ENCODE measurements at places on chromosomes 5 and 9.

GRCh38 chr9:109171926-109172325, 4.9 kb upstream of the FRRS1L start:
- DNase-seq, result no peak

GRCh38 chr9:102434545-102434944, 560.6 kb upstream of the CYLC2 start:
- no peak for DNase-seq

- no peak for DNase-seq
Measured at GRCh38 chr5:157130925-157131324, 11.7 kb downstream of the MED7 start.

DNA sequence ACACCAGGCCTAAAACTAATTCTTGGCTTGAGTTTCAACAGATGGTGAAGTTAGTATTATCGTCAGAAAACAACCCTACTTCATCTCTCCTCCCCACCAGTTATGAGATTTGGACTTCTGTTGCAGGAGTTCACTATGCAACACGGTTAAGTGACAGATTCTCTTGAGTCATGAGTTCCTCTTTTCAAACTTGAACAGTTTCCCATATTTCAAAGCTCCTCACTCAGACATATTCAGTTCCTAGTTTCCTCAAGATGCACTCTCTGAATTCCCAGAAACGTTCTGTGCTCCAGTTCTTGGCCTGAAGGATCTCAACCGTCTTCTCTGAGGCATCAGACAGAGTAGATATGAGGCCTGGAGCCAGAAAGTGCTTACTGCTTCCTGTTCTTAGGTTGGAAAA, 7.3 kb upstream of the PTGER4 start:
- DNase-seq, result peak; percentile 66

- DNase-seq, result no peak
Measured at GRCh38 chr5:21802100-21802499, 1051.0 kb downstream of the CDH12 start.

- DNase-seq, result peak; percentile 85
Measured at GRCh38 chr9:70639853-70640814, 225.7 kb upstream of the KLF9 start.

DNA sequence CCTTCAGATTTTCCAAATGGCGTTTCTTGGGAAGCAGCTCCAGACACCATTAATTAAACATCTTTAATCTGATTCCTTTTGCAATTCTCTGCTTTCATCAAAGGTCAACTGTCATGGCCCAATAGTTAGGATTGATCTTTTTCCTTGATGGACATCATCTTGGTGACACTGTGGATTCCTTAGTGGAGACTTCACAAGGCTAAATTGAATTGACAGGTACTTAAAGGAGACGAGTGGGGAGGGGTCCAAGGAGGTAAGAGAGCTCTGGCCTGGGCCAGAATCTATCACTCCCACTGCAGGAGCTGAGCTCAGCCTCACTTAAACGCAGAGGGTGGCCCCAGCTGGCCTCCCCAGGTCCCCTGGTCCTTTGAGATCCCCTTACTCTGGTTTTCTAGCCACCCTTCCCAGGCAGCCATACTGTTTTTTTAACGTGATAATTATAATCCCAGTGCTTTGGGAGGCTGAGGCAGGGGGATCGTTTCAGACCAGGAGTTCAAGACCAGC, 9.9 kb upstream of the HMCN2 start:
- no peak for DNase-seq

DNA sequence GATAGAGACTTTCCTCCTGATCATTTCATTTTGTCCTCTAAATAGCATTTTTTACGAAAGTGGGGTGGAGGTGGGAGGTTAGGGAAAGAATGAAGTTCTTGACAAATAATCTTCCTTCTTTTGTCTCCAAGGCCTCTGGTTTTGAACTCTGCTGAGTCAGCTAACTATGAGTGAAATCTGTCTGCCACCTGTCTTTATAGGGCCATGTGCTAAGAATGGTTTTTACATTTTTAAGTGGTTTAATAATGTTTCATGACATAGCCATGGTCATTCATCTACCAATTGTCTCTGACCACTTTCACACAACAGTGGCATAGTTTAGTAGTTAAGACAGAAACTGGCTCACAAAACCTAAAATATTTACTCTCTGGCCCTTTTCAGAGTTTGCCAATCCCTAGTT, 7.6 kb downstream of the MAN2A1 start:
- no peak for DNase-seq

DNA sequence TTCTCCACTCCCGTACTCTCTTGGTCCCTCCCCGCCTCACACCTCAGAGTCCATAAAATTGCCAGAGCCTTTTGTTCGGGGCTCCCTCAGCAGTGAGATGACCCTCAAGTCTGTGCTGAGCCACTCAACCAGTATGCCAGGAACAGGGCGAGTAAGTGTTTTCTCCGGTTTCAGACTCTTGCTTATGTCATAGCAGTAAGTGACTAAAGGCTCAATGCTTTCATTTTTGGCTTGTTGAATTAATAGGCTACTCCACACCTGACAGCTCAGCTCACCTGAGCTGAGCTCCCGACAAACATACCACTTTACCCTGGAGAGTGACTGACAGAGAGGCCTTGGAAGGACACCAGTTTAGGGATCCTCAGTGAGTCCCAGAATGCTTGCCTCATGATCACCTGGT, 30.5 kb downstream of the PCSK1 start:
- no peak for DNase-seq

GRCh38 chr5:38715696-38716095, 130.1 kb upstream of the OSMR start:
- DNase-seq, result peak; percentile 89

GRCh38 chr9:130305381-130305780, 39.8 kb downstream of the HMCN2 start:
- DNase-seq, result no peak

DNA sequence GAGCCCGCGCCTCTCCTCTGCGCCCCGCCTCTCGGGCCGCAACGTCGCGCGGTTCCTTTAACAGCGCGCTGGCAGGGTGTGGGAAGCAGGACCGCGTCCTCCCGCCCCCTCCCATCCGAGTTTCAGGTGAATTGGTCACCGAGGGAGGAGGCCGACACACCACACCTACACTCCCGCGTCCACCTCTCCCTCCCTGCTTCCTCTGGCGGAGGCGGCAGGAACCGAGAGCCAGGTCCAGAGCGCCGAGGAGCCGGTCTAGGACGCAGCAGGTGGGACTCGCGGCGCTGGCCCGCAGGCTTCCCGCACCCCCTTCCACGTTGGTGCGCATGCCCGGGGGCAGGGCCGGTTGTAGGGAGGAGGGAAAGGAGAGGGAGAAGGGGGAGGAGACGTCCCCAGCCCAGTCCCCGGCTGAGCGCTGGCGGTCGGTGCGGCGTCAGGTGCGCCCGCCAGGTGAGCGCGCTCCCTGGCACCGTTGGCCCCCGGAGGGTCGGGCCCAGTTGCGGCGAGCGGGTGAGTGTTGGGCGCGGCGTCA, at the start of gene OCLN:
Gene OCLN, plus strand, starts transcription at position 400 of the 532 bp plus-strand sequence. CDS start 11,455 bp downstream, outside the sequence.
- no peak for DNase-seq

DNA sequence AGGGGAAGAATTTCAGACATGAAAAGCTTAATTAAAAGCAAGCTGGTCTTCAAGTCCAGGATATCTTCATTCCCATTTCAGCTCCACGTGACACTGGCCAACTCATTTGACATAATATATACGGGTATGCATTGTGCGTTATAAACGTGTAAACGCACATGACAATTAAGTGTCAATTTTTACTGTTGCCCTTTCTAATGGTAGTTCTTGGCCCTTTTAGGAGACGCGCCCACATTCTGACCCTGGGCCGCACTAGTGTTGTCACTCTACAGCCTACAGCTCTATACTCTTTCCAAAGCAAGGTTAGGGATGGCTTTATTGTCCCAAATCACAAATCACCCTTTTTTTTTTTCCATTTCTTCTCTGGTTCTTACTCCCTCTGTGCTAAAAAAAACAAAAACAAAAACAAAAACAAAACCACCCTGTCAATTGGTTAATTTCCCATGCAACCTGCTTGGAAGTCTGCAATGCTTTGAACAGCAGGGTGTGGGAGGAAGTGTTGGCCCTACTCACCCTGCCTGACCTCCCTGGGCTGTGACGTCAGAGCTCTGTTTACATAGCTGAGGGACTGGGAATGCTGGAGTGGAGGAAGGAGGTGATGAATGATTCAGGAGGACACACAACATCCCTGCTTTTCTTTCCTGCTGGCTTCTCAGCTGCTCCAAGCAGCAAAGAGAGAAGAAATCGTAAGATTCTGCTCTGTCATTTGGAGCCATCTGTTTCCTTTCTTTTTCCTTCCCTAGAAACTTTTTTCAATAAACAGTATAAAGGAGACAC, 19.3 kb downstream of the RFK start:
- DNase-seq, result peak; percentile 48

DNA sequence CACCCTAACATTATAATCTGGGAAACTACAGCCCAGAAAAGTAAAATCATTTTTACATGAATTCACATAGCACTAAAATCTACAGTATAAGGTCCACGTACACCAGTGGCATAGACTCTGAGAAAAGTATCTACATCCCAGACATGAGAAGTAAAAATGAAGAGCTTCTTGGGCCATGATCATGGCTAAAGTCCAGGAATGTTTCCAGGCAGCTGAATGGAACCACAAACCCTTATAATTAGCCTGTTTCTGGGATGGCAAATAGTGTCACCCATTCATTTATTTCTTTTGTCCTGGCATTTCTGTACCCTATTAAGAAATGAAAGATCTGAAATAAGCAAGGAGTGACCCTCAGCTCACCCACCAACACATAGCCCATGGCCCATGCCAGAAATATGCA, 217.9 kb downstream of the SPOCK1 start:
- no peak for DNase-seq

DNA sequence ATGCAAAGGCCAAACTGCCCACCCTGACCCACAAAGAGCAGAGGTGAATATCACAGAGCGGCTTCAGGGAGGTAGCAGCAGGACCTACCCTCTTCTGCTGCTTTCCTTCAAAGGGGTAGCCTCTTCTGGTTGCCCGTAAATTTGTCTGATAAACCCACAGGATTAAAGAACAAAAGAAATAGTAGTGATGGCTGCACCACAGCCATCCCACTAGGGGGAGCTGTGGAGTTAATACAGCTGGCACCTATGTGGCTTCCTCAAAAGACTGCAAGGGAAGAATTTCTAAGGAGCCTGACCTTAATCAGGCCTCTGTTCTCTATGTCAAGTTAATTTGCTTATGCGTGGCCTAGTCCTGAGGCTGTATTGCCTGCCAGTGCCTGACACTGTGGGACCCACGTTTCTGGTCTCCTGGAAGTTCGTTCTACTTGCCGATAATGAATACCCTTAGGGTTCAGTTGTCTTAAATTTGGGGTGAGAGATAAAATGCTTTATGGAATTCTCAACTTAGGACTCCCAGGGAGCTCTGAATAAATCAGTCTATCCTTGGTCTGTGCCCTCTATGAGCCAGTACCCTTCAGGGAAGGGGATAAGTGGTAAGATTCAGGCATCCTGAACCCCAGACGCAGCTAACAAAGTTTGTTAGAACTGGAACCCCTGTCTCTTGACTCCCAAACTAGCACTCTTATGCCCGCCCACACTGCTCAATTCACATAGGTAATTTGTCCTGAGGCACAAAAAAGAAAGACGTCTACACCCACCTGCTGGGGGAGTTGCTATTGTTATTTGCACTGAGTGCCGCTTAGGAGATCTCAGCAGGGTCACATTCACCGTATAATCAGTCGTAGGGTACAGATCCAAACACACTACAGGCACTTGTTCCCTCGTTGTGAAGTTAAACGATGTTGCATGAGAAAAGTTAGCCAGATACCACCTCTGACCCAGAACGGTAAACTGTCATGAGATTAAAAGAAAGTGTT, 77.1 kb downstream of the SUSD1 start:
- DNase-seq, result peak; percentile 67

- DNase-seq, result no peak
Measured at GRCh38 chr5:176873541-176874172, 25.5 kb downstream of the HK3 start.

DNA sequence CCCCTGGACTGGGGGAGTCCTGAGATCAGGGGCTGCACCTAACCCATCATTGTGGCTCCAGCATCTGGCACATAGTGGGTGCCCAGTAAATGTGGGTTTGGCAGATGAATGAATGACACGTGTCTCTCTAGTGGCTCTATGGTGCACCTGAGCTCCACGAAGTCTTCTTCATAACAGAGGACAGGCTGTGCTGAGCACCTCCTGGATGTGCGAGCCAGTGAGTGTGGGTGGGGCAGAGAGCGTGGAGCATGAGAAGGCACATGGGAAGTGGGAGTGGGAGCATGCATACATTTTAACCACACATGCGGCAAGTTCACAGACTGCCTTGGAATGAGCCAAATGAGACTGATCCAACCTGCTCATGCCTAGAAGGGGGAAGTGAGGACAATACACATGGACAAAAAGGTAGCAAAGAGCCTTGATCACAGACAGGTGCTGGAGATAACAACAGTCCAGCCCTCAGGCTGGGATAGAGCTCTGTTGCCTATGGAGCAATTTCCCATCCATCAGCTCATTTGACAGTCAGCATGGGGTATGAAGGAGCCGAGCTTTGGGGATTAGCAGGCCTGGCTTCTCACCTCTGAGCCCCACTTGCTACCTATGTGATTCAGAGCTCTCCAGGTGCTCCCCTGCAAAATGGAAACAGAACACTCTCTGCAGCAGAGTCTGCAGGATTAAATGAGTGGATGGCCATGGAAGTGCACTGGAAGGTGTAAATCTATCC, 76.2 kb upstream of the TBC1D2 start:
- no peak for DNase-seq

GRCh38 chr5:165035520-165035919, 1530.1 kb downstream of the MAT2B start:
- no peak for DNase-seq

- no peak for DNase-seq
Measured at GRCh38 chr5:139808481-139809330, 13.1 kb downstream of the PSD2 start.

DNA sequence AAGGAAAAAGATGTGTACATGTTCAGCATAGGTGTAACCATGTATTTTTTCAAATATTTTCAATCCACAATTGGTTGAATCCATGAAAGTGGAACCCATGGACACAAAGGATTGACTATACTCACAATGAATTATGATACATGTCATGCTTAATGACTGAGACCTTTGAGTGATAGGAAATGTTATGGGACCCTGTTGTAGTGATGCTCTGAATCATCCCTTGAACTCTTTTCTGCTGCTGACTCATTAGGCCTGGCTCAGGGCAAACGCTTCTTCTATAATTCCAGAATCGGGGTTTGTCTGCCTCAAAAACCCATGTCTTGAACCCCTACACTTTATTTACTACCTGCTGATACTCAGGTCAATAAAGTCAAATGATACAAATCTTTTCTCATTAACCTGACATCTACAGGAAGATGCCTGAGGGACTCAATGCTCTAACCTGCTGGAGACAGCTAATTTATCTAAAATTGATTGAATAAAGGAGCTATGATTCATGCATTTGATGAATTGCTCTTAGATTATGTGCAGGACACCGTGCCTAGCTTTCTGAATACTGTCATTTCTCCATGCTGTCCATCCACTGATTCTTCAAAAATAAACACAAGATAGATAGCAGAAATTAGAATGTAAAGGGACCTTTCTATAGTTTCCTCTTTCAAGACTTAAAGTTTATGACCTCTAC, 260.1 kb downstream of the PRELID2 start:
- no peak for DNase-seq
